NCI-H1048 (cell line): ENCODE measurements at places on chromosomes 1 and 21.

GRCh38 chr1:228860911-228861831 is 125.9 kb downstream of the RHOU start:
- no peak for DNase-seq

GRCh38 chr1:107972391-107973180 is 7.6 kb upstream of the VAV3 start:
- DNase-seq: no peak

DNA sequence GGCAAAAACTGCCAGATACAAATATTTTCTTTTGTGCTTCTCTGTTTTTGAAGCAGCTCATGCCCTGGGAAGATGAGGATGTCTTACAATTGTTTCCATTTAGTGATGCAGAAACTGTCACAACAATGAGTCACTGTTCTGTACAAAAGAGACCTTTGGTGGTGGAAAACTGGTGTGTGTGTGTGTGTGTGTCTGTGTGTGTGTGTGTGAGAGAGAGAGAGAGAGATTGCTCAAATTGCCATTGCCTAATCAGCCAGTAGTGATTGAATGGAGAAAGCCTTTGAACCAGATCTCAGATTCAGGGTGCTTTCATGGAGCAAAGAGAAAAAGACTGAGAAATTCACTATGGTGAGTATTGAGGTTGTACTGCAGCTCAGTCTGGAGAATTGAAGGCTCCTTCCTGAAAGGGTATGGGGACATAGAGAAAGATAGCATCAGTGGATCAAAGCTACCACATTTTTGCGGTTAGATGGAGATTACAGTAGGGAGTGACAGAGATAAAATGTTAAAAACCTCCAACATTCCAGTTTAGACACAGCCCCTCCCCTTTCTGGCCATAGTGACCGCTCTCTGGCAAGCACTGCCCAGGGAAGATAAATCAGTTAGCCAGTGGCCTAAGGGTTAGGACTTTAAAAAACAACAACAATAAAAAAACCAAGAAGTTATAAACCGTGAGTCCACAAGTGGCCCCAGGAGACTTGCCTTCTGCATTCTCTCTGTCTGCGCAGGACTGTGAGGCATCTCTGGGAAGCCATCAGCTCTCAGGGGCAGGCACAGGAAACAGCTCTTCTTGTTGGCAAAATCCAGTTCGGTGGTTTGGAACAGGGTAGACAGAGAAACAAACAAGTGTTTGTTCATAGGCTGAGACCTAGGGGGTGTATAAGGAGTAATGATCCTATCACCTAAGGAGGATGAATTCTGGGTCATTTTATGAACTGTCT is 406.5 kb downstream of the DUSP10 start:
- no peak for DNase-seq

GRCh38 chr1:179026813-179027669 is 1.3 kb downstream of the FAM20B start:
- no peak for DNase-seq

DNA sequence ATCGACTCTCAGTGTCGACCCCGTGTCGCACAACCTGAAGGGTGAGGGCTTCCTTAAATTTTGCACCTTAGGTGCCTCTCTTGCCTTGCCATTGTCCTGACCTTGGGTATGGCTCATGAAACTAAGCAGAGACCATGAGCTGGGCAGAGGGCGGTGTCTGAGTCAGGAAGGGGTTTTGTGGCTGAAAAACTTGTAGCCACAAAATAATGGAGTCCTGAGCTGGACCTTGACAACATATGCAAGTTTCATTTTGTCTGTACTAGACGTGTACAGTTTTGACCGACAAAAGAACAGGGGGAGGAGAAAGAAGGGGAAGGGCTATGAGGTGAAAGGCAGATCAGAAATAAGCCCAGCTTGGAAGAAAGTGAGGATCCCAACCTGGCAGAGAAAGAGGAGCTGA is 8.3 kb upstream of the RUNX1 start:
- no peak for DNase-seq

DNA sequence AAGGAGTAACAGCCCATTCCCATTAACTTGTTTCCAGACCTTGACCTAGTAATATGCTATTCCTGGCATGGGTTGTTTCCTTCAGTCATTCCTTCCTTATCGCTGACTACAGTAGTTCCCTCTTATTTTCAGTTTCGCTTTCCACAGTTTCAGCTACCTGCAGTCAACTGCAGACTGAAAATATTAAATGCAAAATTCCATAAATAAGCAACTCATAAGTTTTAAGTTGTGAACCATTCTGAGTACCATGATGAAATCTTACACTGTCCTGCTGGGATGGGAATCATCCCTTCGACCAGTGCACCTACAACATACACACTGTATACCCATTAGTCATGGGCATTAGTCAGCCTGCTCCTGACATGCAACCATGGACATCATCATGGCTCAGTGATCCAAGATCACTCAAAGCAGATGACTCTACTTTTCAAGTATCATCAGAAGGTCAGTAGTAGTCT is 66.7 kb downstream of the CCDC30 start:
- no peak for DNase-seq

GRCh38 chr1:221664253-221664652 is 77.6 kb downstream of the DUSP10 start:
- DNase-seq: no peak

DNA sequence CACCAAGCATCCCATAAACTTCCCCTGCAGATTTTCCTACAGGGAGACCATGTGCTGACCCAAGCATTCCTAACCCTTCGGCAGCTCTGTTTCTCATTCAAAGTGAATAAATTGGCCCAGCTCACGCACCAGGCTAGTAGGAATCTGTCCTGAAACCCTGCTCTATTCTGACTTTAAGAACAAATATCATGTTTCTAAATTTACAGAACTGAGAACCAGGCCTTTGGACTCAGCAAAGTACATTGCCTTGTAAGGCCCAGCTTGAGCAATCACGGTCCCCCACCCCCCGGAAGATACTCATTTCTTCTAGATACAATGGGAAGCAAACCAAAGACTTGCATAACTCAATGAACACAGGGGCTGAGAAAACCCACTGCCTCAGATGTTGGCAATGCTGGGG is 160.1 kb upstream of the NFIA start:
- DNase-seq: no peak

GRCh38 chr1:26585471-26585870 is 55.9 kb downstream of the RPS6KA1 start:
- no peak for DNase-seq

- DNase-seq: no peak
These were observed 32.1 kb downstream of the MX1 start for GRCh38 chr21:41458121-41458520.

- no peak for DNase-seq
These were observed 3.4 kb downstream of the FOXO6 start for GRCh38 chr1:41364442-41365319.

DNA sequence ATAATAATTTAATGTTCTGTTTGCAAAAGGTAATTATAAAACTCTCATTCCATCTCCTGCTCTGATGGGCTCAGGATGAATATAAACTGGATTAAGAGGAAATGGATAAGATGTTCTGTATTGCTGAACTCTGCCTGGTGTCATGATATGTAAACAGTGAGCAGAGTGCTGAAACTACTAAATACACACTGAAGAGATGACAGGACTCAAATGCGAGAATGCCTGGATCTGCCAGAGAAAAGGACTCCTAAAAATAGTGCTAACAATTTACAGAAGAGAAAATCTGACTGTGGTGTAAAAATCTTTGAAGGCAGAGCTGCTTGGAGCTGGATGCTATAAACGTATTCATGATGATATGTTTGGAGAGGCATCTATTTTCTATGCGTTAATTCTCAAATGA is 303.2 kb downstream of the RWDD3 start:
- DNase-seq: no peak

DNA sequence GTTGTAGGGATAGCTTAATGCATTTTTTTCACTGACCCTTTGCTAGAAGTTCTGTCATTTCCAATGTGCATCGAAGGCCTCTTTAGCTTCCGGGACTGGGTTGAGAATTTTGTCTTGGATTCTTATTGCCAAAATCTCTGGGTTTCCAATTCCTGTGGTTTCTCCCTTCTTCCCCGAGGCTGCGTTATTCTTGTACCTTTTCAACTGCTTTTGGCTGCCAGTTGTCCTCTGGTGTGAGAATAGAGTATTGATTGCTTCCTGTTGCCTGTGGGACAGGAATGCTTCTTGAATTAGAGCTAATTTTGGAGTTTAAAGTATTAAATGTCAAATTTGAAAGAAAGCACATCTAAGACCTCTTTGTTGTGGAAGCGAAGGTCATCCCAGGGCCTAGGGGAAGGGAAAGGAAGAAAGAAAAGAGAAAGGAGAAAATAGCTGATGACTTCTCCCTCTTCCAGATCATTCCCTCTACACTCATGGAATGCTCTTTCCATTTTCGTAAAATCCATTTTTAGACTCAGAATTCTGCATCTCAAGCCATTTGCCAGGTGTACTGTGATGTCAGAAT is 21.1 kb downstream of the HUNK start:
- no peak for DNase-seq

GRCh38 chr1:183179033-183179432 is 7.0 kb upstream of the LAMC2 start:
- no peak for DNase-seq

DNA sequence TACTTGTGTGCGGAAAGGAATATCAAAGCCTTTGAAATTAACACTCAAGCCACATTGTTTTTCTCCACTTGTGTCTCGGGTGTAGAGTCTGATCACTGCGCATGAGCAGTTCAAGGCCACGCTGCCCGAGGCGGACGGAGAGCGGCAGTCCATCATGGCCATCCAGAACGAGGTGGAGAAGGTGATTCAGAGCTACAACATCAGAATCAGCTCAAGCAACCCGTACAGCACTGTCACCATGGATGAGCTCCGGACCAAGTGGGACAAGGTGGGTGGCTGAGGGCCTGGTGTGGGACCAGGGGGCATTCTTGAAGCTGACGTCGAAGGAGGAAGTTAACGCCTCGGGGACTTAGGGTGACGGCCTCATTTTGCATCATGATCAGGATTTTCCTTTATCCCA is 43.7 kb upstream of the MTR start:
- DNase-seq: no peak

- no peak for DNase-seq
These were observed 29.4 kb upstream of the KCNQ4 start for GRCh38 chr1:40754201-40754600.

DNA sequence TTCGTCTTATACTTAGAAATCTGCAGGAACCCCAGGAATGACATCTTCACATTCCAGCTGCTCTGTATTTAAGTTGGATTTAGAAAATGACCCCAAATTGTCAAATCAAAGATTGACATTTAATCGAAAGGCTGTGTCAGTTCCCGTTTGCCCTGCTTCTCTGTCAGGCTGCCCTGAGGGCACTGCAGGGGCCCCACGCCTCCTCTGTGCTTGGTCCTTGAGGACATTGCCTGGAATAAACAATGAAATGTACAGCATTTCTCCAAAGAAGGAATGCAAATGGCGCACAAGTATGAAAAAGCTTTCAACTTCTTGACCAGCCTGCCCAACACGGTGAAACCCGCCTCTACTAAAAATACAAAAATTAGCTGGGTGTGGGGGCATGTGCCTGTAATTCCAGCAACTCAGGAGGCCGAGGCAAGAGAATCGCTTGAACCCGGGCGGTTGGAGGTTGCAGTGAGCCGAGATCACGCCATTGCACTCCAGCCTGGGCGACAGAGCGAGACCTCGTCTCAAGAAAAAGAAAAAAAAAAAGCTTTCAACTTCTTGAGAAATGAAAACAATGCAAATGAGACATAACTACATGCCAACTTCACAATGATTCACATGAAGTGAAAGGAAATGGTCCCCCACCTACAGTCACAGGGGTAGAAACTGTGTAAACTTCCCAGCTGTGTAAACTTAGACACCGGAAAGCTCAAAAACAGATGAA is 3.0 kb downstream of the TMPRSS3 start:
- no peak for DNase-seq

DNA sequence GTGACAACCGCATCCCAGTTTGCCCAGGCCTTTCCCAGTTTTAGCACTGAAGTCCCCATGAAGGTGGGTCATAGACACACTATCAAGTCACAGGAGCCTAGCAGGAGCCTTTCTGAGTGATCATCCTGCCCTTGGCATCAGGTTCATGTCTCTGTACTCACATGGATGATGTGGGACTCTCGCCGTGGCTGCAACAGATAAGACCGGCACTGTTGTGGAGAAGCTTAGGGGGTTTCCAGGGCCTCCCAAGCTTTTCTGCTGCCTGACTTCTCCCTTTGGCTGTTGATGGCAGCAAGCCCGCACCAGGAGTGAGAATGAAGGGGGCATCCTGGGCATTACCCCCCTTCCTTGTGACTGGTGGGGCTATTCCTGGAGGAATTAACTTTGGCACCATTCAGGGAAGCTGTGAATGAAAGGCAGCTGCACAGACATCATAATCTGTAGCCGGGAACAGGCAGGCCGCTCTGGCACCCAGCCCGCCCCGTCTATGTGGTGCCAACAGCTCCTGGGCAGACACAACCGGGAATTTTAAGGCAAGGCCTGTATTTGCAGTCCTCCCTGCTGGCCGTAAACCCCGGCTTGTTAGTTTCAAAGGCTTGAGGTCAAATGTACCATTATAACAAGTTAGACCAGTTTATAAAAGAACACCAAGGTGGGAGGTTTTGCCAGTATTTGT is 148.6 kb downstream of the HUNK start:
- no peak for DNase-seq

GRCh38 chr1:97849345-97850340 is 71.2 kb downstream of the DPYD start:
- DNase-seq: no peak

GRCh38 chr1:116737855-116738321 is 16.3 kb upstream of the CD2 start:
- no peak for DNase-seq

DNA sequence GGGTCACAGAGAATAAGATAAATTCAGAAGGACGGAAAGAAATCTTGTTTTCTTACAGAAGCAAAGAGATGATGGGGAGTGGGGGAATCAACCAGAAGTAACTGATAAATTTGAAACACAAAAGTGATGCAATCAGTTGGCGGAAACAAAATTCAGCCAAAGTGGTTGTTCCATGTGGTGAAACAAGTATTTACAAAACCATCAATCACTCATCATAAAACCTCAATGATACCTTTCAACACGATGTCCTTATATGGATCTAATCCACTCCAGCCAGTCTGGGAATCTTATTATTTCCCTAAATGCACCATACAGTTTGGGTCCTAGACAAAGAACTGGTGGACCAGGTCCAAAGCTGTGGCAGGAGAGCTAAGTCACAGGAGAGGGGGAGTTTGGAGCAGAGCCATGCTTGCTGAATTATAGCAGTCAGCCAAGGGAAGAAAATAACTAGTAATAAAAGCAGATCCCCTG is 303.8 kb upstream of the LRRC7 start:
- DNase-seq: peak; percentile 90

- DNase-seq: no peak
These were observed 1.2 kb upstream of the PAQR7 start for GRCh38 chr1:25876693-25877077.

GRCh38 chr1:189405419-189405818 is 1072.2 kb downstream of the BRINP3 start:
- peak; percentile 58 for DNase-seq

- no peak for DNase-seq
These were observed 4.8 kb downstream of the MX2 start for GRCh38 chr21:41366522-41367151.

- DNase-seq: no peak
These were observed 1008.3 kb upstream of the B3GALT2 start for GRCh38 chr1:194194724-194195123.

- DNase-seq: no peak
These were observed 119.3 kb upstream of the MAGI3 start for GRCh38 chr1:113271039-113271438.

GRCh38 chr1:31182352-31182751 is 57.3 kb downstream of the NKAIN1 start:
- no peak for DNase-seq

GRCh38 chr1:95467036-95467435 is 233.0 kb downstream of the RWDD3 start:
- DNase-seq: no peak
